ENCODE measurements at places on chromosomes 11 and 22.

- DNase-seq, result no peak
These were observed 243.4 kb downstream of the NXPE2 start for GRCh38 chr11:114921697-114922096.

GRCh38 chr11:36360318-36360717, 64.2 kb downstream of the PRR5L start:
- DNase-seq, result no peak

DNA sequence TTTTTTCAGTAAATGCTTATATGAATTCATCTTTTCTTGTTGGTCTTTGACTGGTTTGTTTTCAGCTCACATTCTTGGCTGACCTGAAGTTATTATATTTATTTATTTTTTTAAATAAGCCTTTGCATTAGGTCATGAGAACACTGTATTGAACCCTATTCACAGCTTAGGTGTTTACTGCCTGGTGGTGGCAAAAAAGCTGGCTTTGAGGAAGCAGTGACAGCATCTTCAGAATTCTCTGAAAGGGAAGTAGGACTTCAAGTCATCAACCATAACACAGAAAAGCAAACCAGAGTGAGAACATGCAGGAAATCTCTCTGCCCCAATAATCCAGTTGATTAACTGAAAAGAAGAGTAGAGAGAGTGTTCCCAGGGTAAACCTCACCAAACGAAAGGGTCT, 30.3 kb upstream of the MMP13 start:
- no peak for DNase-seq

GRCh38 chr11:72787216-72788104, 6.4 kb downstream of the STARD10 start:
- no peak for DNase-seq

DNA sequence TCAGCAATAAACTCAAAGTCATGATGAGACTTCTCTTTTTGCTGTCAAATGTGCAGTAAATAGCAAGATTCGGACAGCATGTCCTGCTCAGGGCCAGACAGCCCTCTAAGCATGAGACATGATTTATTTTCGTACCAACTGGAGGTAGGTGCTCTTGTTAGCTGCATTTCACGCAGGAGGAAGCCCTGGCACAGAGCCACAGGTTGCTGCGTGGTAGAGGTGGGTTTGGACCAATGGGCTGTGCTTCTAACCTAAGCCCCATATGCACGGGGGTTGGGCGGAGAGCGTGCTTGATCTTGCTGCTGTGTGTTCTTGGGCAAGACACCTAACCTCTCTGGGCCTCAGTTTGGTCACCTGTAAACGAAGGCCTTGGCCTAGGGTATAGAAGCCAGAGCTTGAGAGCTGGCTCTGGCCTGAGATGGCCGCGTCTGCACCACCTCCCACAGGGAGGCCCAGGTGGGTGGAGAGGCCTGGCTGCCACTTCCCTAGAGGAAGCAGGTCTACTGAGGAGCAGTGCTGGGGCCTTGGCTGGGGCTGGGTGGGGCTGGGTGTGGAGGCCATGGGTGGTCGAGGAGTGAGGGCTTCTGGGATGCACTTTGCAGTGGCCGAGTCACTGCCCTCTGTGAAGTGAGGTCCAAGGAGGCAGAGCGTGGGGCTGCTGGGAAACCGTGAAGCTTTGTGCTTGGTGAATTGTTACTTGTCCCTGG, 38.5 kb upstream of the GRAMD4 start:
- DNase-seq, result no peak

DNA sequence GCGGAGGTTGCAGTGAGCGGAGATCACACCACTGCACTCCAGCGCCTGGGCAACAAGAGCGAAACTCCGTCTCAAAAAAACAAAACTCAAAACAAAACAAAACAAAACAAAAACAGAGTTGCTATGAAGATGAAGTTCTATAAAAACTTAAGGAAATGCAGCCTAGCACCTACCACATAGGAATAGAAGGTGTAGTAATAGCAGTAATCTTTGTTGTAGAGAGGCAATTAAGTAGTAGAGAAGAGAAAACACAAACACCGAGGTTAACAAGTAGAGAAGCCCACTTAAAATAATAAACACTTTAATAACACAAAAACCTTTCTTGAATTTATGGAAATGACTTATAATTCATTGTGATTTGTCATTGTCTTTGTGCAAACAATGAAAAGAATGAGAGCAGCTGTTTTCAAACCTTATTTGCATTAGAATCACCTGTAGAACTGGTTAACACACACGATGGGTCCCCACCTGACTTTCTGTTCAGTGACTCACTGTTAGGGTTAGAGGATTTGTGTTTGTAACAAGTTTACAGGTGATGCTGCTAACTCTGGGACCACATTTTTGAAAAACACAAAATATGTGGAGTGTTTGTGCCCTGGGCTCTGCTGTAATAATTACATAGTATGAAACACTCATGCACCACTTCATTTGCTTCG, 43.1 kb downstream of the TYR start:
- DNase-seq, result no peak

GRCh38 chr11:102849311-102849710, 5.9 kb upstream of the MMP3 start:
- DNase-seq, result no peak

- DNase-seq, result no peak
These were observed 27.4 kb upstream of the RDX start for GRCh38 chr11:110323786-110324185.

DNA sequence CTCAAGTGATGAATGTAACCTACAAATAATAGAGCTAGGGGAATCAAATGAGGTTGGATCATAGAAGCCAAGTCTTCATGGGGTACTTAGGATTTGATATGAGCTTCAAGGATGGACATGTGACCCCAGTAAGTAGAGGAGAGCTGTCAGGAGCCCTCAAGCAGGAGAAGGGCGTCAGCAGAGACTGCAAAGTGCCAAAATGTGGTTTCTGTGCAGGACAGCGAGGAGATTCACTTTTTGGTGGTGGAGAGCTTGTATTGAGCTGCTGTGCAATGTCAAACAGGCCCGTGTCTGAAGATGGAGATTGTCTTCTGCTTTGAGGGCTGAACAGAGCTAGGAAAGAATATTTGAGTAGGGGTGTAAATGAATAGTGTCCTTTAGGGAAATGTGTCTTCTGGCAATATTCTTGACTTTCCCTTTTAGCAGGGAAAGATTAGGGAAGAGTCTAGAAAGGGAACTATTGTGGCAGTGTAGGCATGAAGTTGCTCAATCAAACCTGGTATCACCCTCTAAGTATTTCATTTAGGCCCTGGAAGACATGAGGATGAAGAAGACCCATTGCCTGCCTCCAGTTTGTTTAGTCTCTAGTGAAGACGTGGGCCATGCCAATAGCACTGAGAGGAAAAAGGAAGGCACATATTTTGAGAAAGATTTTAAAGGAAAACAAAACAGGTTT, 31.2 kb upstream of the SORL1-AS1 start:
- DNase-seq, result no peak

- DNase-seq, result no peak
These were observed 56.8 kb downstream of the RPUSD4 start for GRCh38 chr11:126154691-126155090.

DNA sequence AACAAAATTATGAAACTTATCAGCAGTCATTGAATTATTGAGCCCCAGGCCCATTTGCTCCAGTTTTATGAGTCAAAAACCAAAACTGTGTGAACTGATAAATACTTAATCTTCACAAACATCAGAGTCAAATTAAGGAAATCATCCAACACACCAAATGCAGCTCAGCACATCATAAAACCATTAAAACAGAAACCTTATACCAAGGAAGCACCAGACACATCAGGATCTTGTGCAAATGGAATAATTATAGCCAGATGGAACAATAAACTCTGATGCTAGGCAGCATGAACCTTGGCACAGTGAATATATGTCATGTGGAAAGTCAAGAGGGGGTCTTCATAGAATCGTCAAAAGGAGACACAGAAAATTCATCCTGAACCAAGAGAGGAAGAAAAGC, 410.7 kb upstream of the API5 start:
- no peak for DNase-seq

GRCh38 chr11:71379701-71380100, 68.5 kb downstream of the DHCR7 start:
- no peak for DNase-seq

DNA sequence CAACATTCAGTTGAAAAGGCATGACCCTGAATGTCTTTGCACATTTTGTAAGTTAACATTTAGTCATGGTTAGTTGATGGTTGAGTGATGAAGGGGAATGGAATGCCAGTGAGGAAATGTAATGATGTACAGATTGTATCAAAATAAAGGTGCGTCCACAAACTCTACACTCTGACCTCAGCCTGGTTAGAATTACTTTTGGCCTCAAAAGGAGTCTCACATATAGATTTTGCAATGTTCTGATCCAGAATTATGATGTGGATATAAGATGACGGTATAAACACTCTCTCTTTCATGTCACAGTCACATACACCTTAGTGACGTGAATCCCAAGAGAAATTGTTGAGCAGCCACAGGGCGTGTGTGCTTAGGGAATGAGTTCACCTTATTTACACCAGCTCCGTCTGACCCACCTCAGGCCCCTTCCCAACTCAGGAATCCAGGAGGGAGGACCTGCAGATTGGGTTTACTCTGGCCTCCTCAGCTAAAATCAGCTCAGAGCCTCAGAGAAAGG, 100.1 kb downstream of the RDX start:
- no peak for DNase-seq

Data from stimulated activated CD4-positive, alpha-beta T cell treated with anti-CD3 and anti-CD28 coated beads, Interleukin-2, amount 100 ng/mL, for 4 hours (primary cell).